Chondrocyte (in vitro differentiated cells): ENCODE measurements at places on chromosomes 7 and 10. TPM values are rescaled to one million over a fixed set of nuclear protein-coding genes. Genes with fewer than 3 reads are reported as not detected.

DNA sequence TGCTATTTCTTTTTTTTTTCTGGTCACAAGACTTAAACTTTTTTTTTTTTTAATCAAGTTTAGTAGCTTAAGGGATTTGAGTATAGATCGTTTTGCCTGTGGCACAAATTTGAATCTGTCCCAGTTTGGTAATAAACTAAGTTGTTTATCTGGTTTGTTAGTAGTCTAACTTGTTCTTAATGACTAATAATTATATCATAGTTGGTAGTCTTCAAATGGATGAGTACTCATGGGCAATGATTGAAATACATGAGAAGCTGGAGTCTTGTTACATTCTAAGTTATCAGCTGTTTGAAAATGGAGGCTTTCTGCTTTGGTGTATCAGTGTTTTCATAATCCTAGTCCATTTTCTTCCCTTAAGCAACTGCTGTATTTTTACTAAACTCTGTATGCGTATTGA lies 12.3 kb downstream of the BTAF1 start:
- peaks cover 19% of the 10 kb centered on the region for H3K4me1 ChIP-seq
- H3K4me3 ChIP-seq, result no peak overlapping the region
- no peaks in the 10 kb centered on the region for H3K27me3 ChIP-seq

GRCh38 chr7:37248396-37248861 lies 200.2 kb downstream of the ELMO1 start:
- no peak for DNase-seq
- H3K36me3 ChIP-seq, result no peaks in the 10 kb centered on the region
- no peak overlapping the region for H3K4me3 ChIP-seq
- H3K27me3 ChIP-seq, result peaks cover 9% of the 10 kb centered on the region

- H3K27me3 ChIP-seq, result no peaks in the 10 kb centered on the region
- no peaks in the 10 kb centered on the region for H3K4me1 ChIP-seq
- H3K36me3 ChIP-seq, result no peaks in the 10 kb centered on the region
- H3K4me3 ChIP-seq, result no peak overlapping the region
- H3K27ac ChIP-seq, result no peak overlapping the region
These were observed 64.9 kb upstream of the ADCY1 start for GRCh38 chr7:45509222-45509621.

- no peak overlapping the region for H3K4me3 ChIP-seq
- no peaks in the 10 kb centered on the region for H3K27me3 ChIP-seq
- H3K36me3 ChIP-seq, result peaks cover 23% of the 10 kb centered on the region
- no peak overlapping the region for H3K27ac ChIP-seq
These were observed 16.7 kb downstream of the SEC31B start for GRCh38 chr10:100502926-100503494.

DNA sequence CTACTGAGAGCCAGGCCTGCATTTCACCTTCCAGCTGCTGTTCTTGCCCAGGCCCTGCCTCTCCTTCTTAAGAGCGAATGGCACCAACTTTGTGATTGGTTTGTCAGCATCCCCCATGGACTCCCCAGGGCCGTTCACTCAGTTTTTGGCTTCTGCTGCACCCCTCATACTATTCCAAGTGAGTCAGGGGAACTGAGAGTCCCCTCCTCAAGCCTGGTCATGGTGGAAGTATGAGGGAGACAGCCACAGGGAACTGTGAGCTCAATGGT lies 62.4 kb upstream of the ANTXRL start:
- no peaks in the 10 kb centered on the region for H3K36me3 ChIP-seq
- H3K27me3 ChIP-seq, result peaks cover 26% of the 10 kb centered on the region
- no peak for DNase-seq
- H3K4me3 ChIP-seq, result no peak overlapping the region
- H3K27ac ChIP-seq, result no peak overlapping the region
- H3K4me1 ChIP-seq, result no peaks in the 10 kb centered on the region

DNA sequence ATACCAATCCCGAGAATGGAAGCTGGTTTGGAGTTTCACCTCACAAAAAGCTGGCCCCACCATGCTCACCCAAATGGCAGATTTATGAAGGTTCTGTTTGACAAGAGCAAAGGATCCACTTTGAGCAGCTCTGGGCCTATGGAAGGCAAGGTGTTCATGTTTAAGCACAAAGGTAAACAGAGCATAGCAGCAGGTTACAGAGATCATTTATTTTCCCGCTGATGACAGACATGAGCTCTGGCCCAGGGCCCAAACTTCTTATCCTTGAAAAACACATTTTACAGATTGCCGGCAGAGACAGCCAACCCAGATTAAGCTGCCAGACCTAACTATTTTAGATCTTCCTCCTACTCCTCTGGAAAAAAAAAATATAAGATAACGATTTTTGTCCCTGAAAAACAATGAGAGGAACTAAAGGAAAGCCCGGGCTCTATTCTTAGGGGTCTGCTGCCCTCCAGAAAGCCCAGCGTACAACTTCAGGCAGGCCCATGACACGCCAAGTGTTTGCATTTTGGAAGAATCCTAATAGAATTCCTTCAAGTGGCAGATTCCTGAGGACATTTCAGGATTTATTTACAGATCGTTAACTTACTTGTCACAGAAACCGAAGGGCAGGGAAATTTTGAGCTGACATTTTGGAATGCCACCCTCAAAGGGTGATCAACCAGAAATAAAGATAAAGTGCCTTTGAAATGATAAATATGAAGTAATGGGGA lies 40.0 kb downstream of the SYPL1 start:
- no peaks in the 10 kb centered on the region for H3K36me3 ChIP-seq
- no peak overlapping the region for H3K27ac ChIP-seq
- no peak for DNase-seq
- H3K4me3 ChIP-seq, result no peak overlapping the region
- peaks cover 17% of the 10 kb centered on the region for H3K4me1 ChIP-seq

GRCh38 chr10:62459072-62459471 lies 84.9 kb downstream of the ZNF365 start:
- no peaks in the 10 kb centered on the region for H3K27me3 ChIP-seq
- peak overlapping the region; percentile 27 for H3K27ac ChIP-seq
- H3K4me3 ChIP-seq, result no peak overlapping the region
- peaks cover 18% of the 10 kb centered on the region for H3K4me1 ChIP-seq
- DNase-seq, result no peak

The ARHGAP12 gene
- 16.5 to 18.1 TPM (median 16.7 TPM) in 3 replicates for total RNA-seq
